Activated CD4-positive, alpha-beta T cell treated with anti-CD3 and anti-CD28 coated beads, Interleukin-2, Interleukin-6, amounts not matched to agents 100 ng/mL and 50 ng/mL, durations not matched to agents 16 hours and 8 hours (primary cell): ENCODE measurements at places on chromosomes 13 and 19.

GRCh38 chr19:9566729-9567128 is 17.6 kb downstream of the ZNF121 start:
- no peak for DNase-seq

GRCh38 chr19:46193678-46194077 is 35.9 kb upstream of the IGFL1 start:
- DNase-seq, result no peak

- no peak for DNase-seq
Measured at GRCh38 chr19:16920816-16921529, 32.2 kb downstream of the F2RL3 start.

GRCh38 chr19:38304866-38305429 is 897 bp downstream of the C19orf33 start:
- DNase-seq, result no peak

DNA sequence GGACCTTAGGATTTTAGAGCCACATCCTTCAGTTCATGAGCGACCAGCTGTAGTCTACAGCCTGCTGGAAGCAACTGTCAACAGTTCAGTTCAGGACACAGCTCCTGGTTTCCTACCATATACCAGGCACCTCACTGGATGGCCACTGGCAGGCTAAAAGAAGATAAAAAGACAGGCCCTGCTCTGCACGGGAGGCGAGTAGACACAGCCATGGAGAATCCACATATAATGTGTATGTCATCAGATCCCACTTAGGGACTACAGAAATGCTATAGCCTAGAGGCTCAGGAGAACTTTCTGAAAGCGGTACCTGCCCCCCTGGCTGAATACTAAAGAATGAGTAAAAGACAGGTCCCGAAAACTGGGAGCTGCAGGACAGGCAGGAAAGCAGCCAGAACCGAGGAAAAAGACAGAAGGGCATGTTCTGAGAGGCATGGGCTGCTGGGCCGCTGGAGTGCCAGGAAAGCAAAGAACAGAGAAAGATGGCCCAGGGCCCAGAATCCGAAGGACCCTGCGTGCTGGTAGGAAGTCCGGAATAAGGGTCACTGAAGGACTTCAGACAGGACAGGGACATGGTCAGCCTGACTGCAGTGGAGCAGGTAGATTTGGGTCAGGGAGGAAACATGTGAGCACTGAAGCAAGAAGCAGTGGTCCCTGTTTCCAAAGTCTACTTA is 23.5 kb downstream of the DZIP1 start:
- no peak for DNase-seq
